SK-N-SH (cell line): ENCODE measurements at places on chromosomes 13 and 19. TPM values are rescaled to one million over a fixed set of nuclear protein-coding genes. Genes with fewer than 3 reads are reported as not detected.

Gene ZNF17
- polyA plus RNA-seq = 3.9 and 5.0 TPM in 2 replicates

Gene MUC16
- not detected in 2 replicates for polyA plus RNA-seq

Gene ZNF358
- polyA plus RNA-seq = 29.7 and 49.3 TPM in 2 replicates

Gene ZNF284
- 1.4 and 2.2 TPM in 2 replicates for polyA plus RNA-seq

Gene PLPP2
- 27.3 and 33.6 TPM in 2 replicates for polyA plus RNA-seq

Gene VSTM2B
- polyA plus RNA-seq = not detected in 2 replicates

Gene MEF2B
- 1.0 and 1.1 TPM in 2 replicates for polyA plus RNA-seq

Gene RNF225
- 0.13 TPM in 1 of 2 replicates, not detected in the other for polyA plus RNA-seq

Gene GPR12
- not detected in 2 replicates for polyA plus RNA-seq

Gene ZNF837
- 1.2 and 1.6 TPM in 2 replicates for polyA plus RNA-seq

Gene PRTN3
- not detected in 2 replicates for polyA plus RNA-seq

Gene ZNF649
- 1.5 and 2.7 TPM in 2 replicates for polyA plus RNA-seq

Gene PODNL1
- polyA plus RNA-seq = 4.2 and 7.5 TPM in 2 replicates

Gene IL11
- 13.2 and 16.1 TPM in 2 replicates for polyA plus RNA-seq

Gene ZNF729
- not detected in 2 replicates for polyA plus RNA-seq

Gene SYNGR4
- polyA plus RNA-seq = 0.08 TPM in 1 of 2 replicates, not detected in the other

Gene TMEM190
- polyA plus RNA-seq = 0.77 and 0.91 TPM in 2 replicates

Gene EPS8L1
- 9.6 and 12.9 TPM in 2 replicates for polyA plus RNA-seq

Gene C1QTNF9
- not detected in 2 replicates for polyA plus RNA-seq

Gene C2CD4C
- 0.19 and 0.23 TPM in 2 replicates for polyA plus RNA-seq

Gene PSG11
- 0.08 and 0.15 TPM in 2 replicates for polyA plus RNA-seq

Gene FPR3
- polyA plus RNA-seq = 0.02 and 0.05 TPM in 2 replicates

Gene CASP14
- not detected in 2 replicates for polyA plus RNA-seq

Gene ISYNA1
- 48.0 and 49.4 TPM in 2 replicates for polyA plus RNA-seq

Gene C19orf33
- not detected in 2 replicates for polyA plus RNA-seq

Gene KIR2DL1
- not detected in 2 replicates for polyA plus RNA-seq

Gene SPART
- 4.8 and 8.4 TPM in 2 replicates for polyA plus RNA-seq

Gene TNFAIP8L1
- 5.7 and 6.4 TPM in 2 replicates for polyA plus RNA-seq

Gene FLT3LG
- polyA plus RNA-seq = 4.0 and 6.4 TPM in 2 replicates

Gene KLK14
- 0.19 and 0.26 TPM in 2 replicates for polyA plus RNA-seq

Gene PSPC1
- 35.2 and 40.5 TPM in 2 replicates for polyA plus RNA-seq

Gene FCER2
- polyA plus RNA-seq = not detected in 2 replicates

Gene APOC4
- not detected in 2 replicates for polyA plus RNA-seq

Gene NALCN
- 3.0 and 4.5 TPM in 2 replicates for polyA plus RNA-seq

Gene BABAM1
- polyA plus RNA-seq = 192 TPM in 2 replicates

Gene C1QTNF9B
- polyA plus RNA-seq = not detected in 2 replicates

Gene PGPEP1
- polyA plus RNA-seq = 13.8 and 13.9 TPM in 2 replicates

Gene SOHLH2
- polyA plus RNA-seq = 0.85 and 1.2 TPM in 2 replicates

Gene KCNRG
- 0.97 and 1.1 TPM in 2 replicates for polyA plus RNA-seq

Gene KLK4
- not detected in 2 replicates for polyA plus RNA-seq

Gene HTR2A
- polyA plus RNA-seq = 0.33 and 0.37 TPM in 2 replicates

Gene ADGRE3
- polyA plus RNA-seq = not detected in 2 replicates

Gene IFNL1
- polyA plus RNA-seq = not detected in 2 replicates

Gene SRRM5
- polyA plus RNA-seq = 0.15 and 0.19 TPM in 2 replicates

Gene ZNF575
- polyA plus RNA-seq = 0.31 and 1.0 TPM in 2 replicates
